ENCODE measurements at places on chromosomes 6 and 20.

GRCh38 chr20:55974491-55975202, 30.7 kb downstream of the CBLN4 start:
- no peak overlapping the region for H3K4me3 ChIP-seq
- peaks cover 5% of the 10 kb centered on the region for H3K4me1 ChIP-seq
- no peaks in the 10 kb centered on the region for H3K27me3 ChIP-seq
- DNase-seq: no peak
- no peaks in the 10 kb centered on the region for H3K36me3 ChIP-seq
- H3K27ac ChIP-seq: no peak overlapping the region

DNA sequence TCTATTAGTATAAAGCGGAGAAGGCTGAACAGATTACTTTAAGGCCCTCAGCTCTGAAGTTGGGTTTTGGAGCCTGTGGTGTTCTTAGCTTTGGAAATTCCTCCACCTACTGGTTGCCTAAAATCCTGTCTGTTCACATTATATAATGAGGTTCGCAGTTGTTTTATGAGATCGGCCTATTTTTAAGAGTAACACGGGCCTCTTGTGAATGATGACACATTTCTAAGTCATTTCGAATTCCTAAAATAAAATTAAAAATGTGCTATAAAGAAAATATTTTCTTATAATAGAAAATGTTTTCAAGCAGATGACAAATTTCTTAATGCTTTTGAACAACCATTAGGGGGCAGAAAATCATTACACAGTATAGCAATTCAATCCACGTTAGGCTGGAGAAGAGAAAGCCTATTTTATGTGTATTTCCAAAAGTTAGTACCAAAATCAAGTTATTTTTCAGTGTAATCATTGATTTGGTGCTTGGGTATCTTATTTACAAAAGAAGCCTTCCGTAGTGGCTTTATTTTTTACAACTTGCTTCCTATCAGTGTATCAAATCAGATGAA, 15.8 kb upstream of the FAM8A1 start:
- peak; percentile 29 for DNase-seq
- H3K27me3 ChIP-seq: no peaks in the 10 kb centered on the region
- H3K4me3 ChIP-seq: no peak overlapping the region
- H3K4me1 ChIP-seq: peaks cover 11% of the 10 kb centered on the region
- H3K27ac ChIP-seq: peak overlapping the region; percentile 78
- H3K36me3 ChIP-seq: no peaks in the 10 kb centered on the region

GRCh38 chr6:96235927-96236326, 220.2 kb downstream of the FUT9 start:
- H3K4me3 ChIP-seq: no peak overlapping the region
- DNase-seq: no peak
- no peaks in the 10 kb centered on the region for H3K27me3 ChIP-seq
- H3K4me1 ChIP-seq: no peaks in the 10 kb centered on the region
- no peaks in the 10 kb centered on the region for H3K36me3 ChIP-seq
- no peak overlapping the region for H3K27ac ChIP-seq

DNA sequence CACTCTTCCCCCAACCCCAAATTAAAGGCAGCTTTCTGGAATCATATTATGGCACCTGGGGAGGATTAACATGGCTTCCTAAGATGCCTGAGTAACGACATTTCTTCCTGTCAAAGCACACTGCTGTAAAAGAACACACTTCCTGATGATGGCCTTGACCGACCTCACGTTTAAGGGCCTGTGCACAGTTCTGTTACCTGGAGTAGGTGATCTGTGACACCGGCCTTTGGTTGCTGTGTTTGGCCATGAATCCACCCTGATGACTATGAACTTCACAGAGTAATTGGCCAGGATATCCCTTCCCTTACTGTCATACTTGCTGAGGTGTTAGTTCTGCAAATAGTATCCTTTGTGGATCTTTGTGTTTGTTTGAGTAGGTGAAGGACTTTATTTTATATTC, 45.8 kb downstream of the PLCB4 start:
- H3K36me3 ChIP-seq: no peaks in the 10 kb centered on the region
- no peak for DNase-seq
- no peaks in the 10 kb centered on the region for H3K27me3 ChIP-seq
- H3K4me1 ChIP-seq: peaks cover 3% of the 10 kb centered on the region
- H3K4me3 ChIP-seq: no peak overlapping the region
- no peak overlapping the region for H3K27ac ChIP-seq

DNA sequence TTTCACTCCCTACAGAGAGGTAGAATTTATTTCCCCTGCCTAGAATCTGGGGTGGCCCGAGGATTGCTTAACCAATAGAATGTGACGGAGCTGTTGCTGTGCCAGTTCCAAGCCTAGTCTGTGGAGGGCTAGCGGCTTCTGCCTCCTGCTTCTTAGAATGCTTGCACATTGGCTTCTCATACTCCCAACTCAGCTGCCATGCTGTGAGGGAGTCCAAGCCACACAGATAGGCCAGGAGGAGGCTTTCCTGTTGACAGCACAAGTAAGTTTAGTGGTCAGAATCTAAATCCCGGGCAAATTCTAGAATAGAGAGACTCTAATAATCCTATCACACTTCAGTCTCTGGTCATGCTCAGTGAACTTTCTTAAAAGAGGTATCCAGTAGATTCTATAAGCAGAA, 57.5 kb upstream of the SNRPB2 start:
- no peak for DNase-seq
- H3K4me1 ChIP-seq: no peaks in the 10 kb centered on the region
- H3K27ac ChIP-seq: no peak overlapping the region
- no peaks in the 10 kb centered on the region for H3K27me3 ChIP-seq

- DNase-seq: no peak
- H3K36me3 ChIP-seq: no peaks in the 10 kb centered on the region
- no peaks in the 10 kb centered on the region for H3K4me1 ChIP-seq
- no peaks in the 10 kb centered on the region for H3K27me3 ChIP-seq
- H3K4me3 ChIP-seq: no peak overlapping the region
Observed at GRCh38 chr6:38909015-38909730, 139.4 kb upstream of the GLP1R start.

Data from upper lobe of left lung (tissue), 6 donors.